Retinal pigment epithelial cell (primary cell): ENCODE measurements at places on chromosomes 3 and 15.
A peak's percentile ranks its signal among the peaks of the same experiment; 100 is the strongest.

DNA sequence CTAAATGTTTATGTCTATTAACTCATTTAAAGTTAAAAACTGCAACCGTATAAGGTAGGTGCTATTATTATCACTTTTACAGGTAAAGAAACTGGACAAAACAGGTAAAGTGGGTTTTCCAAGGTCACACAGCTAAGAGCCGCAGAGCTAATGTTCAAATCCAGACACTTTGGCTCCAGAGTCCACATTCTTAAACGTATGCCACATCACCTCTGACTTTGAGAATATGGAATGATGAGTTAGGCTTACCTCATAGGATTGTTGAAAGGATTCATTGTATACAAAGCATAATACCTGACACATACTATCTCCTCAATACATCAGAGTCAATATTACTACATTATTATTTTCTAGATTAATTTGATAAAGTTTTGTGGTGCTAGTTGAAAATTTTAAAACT is 240.9 kb upstream of the STT3B start:
- no peak for DNase-seq

DNA sequence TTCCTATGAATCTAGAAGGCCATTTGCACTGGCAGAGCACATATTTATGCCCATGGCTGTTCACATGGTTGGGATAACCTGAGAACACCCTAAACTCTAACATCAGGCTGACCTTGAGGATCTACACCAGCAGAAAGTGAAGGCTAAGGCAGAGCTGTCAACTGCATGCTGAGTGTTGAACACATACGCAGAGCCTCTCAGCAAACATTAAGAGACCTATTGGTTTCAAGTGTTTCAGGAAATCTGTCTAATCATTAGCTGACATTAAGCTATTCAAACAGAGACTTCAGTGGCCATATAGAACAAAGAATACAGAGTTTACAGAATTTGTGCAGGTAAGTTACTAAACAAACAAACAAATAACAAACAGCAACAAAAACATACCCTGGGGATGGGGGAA is 16.1 kb upstream of the SEC61A1 start:
- no peak for DNase-seq

DNA sequence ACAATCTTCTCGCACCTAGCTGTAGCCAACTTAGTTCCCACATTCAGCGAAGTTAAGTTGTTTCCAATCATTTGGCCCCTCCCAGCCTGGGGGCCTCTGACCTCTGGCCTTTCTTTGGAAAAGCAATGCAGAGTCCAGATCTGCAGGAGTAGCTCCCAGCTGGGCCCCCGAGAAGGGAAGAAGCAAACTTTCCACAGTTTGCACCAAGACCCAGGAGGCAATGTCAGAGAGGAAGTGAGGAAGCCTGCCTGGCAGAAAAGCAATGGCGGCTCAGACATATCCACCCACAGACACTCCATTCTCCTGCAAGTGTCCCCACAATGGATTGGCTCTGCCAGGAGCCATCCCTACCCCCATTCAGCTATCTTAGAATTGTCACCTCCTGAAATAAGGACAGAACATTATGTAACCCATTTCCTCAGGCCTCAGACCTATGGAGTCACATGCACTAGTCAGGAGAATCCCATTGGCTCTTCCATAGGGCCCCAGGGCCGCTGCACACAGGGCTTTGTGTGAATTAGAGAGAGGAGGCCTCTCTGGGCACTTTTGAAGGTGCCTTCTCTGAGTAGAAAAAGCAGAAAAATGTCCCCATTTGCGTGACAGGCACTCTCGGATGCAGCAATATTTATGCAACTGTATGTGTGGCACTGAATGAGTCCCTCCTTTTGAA is 3.0 kb upstream of the BUB1B start:
- DNase-seq, result no peak

- DNase-seq, result no peak
Observed at GRCh38 chr3:54122324-54123002, at the start of gene CACNA2D3. Gene CACNA2D3, plus strand, starts transcription at chr3:54122552.

DNA sequence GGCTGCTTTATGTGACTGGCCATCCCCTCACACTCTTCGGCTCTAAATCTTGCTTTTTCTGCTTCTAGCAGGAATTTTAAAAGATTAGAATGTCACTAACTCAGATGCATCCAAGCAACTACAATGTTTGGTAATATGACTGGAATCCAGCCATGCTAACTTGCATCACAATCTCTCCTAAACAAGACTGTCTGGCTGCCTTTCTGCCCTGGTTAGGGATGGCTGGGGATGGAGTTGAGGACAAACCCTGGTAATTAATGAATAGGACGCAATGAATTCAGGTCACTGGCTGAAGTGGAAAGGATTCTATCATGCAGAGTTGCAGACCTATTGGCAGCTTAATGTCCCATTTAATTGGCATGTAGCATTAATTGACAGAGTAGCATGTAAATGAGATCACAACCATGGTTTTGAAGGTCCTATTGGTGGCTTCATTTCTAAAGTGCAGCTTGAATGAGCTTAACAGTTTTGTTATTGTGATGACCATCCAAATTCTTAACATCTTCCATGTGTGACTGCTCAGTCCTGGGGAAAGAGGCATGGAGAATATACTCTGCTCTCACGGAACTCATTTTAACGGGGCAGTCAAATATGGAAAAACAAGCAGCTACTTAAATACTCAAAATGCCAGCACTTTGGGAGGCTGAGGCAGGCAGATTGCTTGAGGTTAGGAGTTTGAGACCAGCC is 21.7 kb downstream of the NMNAT3 start:
- peak; percentile 53 for DNase-seq

- no peak for DNase-seq
Observed at GRCh38 chr3:147354623-147355022, 51.7 kb downstream of the ZIC4 start.

DNA sequence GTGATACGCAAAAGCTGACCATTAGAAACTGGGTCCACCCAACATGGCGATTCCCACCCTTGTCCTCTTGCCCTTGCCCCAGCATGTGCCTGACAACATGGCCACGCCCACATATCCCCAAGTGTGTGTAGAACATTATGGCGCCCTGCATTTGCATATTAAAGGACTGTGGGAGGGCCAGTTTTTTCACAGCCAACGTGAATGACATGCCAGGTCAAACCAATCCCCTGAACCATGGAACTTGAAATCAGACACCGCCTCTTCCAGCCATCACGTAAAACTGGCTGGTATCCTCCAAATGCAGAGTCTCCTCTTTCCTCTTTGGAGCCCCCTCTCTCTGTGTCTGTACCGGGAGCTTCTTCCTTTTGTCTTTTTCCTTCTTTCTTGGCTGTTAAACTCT is 156.7 kb upstream of the EPHA6 start:
- no peak for DNase-seq

DNA sequence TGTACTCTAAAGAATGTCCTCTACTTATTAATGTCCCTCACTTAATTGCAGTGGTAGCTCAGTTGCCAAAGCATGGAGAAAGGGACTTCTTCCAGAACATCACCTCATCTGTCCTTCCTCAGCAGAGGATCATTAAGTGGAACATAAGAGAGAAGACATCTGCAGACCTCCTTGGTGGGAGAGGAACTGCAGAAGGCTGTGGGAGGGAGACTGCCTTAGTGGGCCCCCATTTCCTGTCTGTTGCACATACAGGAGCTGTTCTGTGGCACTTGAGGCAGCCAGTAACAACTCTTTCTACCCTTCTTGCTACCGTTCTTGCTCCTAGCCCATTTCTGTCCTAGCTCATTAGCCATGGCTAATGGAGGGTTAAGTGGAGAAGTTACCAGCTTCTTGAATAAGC is 33.6 kb downstream of the HPS3 start:
- no peak for DNase-seq

DNA sequence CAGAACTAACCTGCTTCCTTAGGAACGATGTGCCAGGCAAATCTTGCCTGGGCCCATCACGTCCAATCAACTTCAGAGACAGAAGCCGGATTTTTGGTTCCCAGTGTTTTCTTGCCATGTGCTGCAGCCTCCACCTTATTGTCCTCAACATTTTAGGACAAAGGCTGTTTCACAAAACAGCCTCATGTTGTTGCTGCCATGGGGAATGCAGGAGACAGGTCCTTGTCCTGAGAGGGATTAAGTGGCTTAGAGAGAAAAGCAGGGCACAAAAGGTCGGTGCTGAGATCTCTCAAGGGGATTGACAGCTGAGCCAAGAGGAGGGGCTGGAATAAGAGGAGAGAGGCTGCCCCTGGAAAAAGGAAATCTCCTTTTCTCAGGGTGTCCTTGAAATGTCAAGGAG is 11.3 kb upstream of the NMNAT3 start:
- DNase-seq, result no peak

DNA sequence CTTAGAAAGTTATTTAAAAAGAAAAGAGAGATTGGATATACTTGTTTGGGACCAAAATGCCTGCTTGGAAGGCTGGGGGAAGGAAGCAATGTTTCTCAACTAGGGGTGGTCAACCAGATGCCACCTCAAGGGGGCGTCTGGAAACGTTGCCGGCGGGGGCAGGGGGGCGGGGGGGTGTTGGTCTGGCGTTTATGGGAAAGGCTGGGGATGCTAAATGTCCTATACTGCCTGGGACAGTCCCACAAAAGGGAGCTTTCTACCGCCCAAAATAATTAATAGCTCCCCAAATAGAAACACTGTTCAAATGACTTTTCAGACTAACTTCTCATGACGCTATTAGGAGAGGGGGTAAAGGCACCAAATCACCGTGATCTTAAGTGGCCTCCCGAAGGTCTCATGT is 2.2 kb downstream of the POLG start:
- no peak for DNase-seq

DNA sequence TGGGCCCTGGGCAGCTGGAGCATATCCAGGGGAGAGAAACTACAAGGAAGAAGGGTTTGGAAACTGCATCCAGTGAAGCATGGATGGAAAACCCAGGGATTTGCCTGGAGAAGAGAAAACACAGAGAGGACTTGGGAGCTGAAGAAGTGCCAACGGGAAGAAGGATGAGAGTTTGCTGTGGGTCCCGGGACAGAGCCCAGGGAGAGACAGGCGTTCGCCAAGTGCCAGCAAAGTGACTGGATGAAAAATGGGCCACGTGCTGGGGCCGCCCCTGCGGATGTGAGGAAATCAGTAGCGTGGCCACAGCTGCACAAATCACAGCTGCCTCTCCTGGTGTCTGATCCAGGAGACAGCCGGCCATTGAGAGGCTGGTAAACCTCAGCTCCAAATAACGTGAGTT is 70.4 kb downstream of the HES1 start:
- no peak for DNase-seq

- no peak for DNase-seq
Observed at GRCh38 chr3:12766541-12766940, 7.5 kb upstream of the TMEM40 start.
